ENCODE measurements at places on chromosomes 2 and 18.

- DNase-seq, result no peak
Observed at GRCh38 chr18:42183746-42184145, 228.7 kb downstream of the PIK3C3 start.

- DNase-seq, result no peak
Observed at GRCh38 chr2:60867848-60868247, 13.5 kb upstream of the REL start.

DNA sequence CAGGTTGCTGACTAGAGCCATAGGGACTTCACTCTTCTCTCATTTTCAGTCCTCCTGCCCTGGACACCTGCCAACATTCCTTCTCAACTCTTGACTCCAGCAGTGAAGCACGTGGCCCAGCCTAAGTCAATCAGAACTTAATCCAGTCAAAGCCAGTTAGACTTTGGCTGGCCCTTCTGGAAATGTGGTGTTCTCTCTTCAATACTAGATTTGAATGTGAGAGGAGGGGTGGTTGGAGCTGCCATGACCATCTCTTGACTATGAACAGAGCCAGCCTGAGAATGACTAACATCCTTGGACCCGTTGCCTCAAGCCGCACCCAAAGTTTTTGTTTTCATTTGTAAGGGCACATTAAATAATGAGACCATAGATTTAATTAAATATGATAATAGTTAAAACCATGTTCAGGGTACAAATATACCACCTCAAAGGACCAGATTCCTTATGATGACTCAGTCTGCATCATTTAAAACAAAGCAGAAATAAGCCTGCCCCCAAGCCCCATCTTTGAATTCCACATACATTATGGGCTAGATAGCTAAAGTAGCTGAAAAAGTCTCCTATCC, 49.7 kb upstream of the RASGRP3 start:
- no peak for DNase-seq

DNA sequence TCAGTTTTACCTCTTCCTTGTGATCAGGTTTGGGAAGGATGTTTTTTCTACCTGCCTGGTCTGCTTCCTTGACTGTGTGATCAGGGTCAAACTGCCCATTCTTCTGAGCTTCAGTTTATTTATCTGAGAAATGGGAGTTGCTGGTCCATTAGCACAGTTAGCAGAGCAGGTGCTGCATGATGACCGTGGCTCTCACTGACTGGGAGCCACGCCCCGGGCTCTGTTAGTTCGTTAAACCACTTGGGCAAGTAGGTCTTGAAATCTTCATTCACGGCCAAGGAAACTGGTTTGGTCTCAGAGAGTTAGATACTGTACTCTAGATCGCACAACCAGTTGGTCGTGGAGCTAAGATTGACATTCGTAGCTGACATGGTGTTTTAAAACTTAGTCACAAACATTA, 41.7 kb downstream of the INPP5D start:
- no peak for DNase-seq

DNA sequence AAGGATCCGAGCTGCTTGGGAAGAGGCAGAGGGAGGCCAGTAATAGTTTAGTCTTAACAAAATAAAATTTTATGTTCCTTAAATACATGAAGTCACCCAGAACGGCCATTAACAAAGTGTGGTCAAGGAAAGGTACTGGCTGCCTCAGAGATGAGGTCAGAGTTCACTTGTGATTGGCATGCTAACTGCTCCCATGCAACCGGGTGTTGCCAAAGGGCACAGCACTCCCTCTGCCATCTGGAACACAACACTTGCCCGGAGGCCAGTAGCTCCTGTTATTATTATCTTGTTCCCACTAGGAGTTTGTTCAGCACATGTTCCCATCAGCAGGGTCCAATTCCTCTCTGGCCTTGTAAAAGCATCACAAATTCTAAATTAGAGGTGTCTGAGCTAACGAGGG, 207.0 kb downstream of the CYP26B1 start:
- no peak for DNase-seq

DNA sequence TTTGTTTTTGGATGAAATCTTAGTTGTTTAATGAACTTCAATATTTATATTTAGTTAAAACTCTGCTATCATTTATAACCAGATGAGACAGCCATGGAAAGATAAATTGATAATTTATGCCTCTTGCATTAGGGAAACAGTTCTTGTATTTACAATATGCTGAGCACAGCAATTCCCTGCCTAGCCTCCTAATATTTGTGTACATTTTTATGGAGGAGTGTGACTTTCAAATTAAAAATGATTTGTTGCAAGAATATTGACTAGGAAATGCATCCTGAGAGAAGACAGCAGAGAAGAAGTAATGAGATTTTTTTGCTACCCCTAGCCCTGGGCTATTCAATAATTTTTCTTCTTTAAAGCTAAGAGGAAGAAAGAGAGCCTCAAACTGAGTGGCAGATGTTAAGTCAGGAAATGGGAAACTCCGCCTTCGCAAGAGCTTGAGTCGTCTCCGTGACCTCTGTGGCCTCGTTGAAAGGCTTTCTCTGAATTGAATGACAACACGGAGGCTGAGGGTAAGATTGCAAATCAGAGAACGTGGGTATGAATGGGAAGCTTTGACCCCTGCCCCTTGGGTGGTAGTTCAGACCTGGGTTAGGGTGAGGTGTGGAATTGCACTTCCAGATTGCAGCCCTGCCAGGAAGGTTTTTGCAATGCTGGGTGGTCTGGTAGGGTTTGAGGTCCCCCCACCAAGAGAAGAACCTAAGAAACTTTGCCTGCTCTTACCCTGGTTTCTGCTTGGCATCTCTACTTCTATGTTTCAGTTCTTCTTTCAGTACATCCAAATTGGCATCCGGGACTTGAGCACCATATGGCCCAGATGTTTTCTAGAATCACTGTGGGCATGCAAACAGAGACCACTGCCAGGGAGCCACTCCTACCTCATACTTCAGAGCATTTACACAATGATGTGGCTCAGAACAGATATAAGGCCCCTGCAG, 210.3 kb upstream of the RBMS1 start:
- no peak for DNase-seq

DNA sequence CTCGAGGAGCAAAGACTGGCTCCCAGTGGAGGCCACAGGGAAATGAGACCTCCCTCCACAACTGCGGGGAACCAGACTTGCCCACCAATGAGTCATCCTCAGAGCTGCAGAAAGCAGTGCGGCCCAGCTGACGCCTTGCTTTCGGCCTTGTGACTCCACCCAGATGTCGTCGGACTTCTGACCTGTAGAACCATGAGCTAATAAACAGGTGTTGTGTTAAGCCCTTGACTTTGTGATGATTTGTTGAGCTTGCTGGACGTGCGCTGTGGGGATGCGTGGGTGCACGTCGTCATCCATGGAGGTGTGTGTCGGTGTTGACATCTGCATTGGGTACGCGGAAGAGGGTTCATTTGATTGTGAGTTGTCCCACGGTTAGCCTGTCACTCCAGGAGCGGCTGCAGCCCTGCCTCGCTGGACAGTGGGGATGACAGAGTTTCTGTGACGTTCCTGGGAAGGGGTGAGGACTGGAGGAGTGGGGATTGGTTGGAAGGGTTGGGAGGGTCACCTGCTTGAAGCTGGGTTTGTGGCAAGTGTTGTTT, 154.1 kb downstream of the SH3BP4 start:
- DNase-seq, result no peak

GRCh38 chr2:42895134-42895790, 102.9 kb upstream of the HAAO start:
- no peak for DNase-seq

GRCh38 chr2:166891727-166892126, 3.4 kb downstream of the XIRP2 start:
- no peak for DNase-seq

- no peak for DNase-seq
Observed at GRCh38 chr2:1969701-1970015, 225.3 kb upstream of the PXDN start.

GRCh38 chr2:1609040-1609439, 135.3 kb downstream of the PXDN start:
- no peak for DNase-seq

GRCh38 chr2:24313744-24314632, 46.3 kb downstream of the ITSN2 start:
- DNase-seq, result no peak

- no peak for DNase-seq
Observed at GRCh38 chr18:9535430-9535991, 60.2 kb downstream of the RALBP1 start.

DNA sequence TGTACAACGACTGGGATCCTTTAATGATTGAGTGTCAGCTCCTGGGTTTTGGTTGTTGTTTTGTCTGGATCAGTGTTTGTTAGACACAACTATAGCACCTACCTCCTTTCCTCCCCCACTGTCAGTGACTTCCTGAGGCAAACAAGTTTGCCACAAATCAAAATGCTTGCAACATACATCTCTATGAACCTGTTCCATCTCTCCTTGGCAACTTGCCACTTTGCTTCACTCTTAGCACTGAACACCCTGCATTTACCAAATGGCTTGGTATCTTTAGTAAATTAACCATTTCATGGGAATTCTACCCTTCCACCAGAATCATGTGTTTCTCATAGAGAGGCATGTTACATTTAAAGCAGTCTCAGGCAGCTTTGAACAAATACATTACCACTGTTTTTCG, 301.1 kb upstream of the TANK start:
- DNase-seq, result no peak

DNA sequence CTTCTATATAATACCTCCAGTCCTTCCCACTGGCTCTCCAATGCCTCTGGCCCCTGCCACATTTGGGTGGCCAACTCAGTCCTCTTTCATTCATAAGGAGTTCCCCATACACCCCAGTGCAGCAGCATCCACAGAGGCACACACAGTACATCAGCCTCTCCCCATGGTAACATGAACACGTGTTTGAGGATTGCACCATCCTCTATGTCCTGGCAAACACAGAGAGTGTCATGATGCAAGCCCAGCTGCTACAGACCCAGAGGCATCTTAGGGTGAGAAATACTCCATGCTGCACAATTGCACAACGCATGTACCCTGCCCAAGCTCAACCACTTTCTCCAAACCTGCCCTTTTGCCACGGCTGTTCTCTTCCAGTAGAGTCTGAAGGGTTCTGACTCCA, 11.5 kb downstream of the IGFBP5 start:
- DNase-seq, result no peak

GRCh38 chr2:237128026-237128703, 42.5 kb downstream of the COPS8 start:
- DNase-seq, result peak; percentile 6

GRCh38 chr18:33821503-33821902, 243.5 kb downstream of the ASXL3 start:
- DNase-seq, result no peak

GRCh38 chr2:180907731-180908130, 72.7 kb upstream of the UBE2E3 start:
- no peak for DNase-seq

- DNase-seq, result no peak
Observed at GRCh38 chr2:114118088-114118487, 228.2 kb downstream of the ACTR3 start.

DNA sequence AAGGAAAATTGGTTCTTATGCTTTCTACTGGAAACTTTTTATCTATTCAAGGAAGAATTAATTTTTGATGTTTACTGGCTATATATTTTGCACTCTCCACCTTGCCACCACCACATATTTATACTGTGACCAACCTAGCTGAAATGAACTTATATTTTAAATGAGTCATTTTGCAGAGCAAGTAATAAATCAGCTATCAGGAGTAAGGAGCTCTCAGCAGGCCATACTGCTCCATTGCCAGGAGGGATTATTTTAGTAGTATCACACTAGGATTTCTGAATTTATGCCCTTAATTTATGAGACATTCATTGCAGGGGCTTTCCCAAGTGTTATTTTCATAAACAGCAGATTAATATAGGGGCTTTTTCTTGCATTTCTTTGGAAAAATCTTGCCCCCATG, 125.8 kb upstream of the CYP1B1 start:
- no peak for DNase-seq

DNA sequence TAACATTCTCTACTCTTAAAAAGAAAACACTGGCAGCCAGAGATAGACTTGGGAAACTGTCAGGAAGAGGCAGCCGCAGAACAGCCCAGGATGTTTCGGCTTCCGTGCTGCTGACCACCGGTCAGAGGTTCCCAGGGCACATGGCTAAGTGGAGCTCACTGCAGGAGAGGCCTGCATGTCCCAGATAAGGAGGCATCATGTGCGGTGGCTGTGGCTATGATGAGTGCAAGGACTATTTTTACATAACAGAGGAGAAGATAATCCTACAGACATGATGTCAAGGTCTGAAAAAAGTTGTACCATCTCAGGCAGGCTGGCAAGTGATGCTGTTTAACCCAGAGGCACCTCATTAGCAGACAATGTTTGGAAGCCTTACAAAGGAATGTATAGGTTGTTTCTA, 252.3 kb downstream of the CYRIA start:
- no peak for DNase-seq

DNA sequence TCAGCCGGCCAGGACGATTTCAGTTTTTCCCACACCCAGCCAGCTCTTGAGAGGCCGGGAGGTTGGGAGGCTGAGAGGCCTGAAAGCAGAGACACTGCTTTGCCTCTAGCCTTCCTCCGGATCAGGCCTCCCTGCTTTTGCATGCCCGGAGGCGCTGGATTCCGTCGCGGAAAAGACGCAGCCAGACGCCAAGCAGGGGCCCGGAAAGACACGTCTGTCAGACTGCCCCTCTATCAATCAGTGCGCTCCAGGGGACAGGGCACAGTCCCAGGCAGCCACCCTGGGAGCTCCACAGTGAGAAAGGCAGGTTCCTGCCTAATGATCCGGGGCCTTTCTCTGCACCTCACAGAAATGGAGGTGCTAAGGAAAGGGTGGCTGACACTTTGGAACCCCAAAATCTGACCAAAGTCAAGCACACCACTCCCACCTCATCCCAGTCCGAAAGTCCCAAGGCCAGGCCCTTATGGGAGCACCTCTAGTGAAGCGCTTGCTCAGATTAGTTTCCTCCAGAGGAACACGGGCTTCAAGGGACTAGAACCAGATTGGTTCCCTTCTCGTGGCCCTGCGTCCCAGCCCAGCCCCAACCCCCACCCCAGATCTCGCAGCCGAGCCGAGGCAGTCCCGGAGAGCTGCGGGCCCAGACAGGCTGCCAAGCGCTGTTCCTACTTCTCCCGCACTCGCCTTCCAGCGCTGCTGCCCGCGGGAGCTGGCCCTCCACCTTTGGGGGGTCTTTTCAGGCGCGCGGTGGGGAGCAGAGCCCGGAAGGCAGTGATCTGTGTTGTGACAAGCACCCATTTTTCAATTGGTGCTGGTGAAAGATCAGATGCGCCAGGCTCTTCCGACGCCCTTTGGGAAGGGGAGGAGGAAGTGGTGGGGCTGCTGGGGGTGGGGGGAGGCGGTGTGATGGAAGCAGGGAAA, 5.0 kb downstream of the DLX1 start:
- DNase-seq, result no peak

DNA sequence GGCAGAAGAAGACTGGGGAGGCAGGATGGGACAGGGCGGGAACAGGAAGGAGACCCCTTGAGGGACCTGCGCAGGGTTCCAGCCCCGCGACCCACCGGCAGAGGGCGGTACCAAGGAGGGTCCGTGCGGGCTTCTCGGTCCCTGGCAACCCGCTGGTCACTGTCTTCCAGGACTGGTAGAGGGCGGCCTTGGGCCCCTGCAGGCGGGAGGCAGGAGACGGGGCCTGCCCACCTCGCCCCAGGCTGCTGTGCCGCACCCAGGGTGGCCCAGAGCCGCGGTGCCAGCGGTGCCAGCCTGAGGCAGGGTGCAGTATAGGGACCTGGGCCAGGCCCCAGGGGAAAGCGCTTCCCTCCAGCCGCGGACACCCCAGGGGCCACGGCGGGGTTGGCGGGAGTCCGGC, 34.5 kb downstream of the NEURL3 start:
- peak; percentile 22 for DNase-seq

GRCh38 chr2:241289053-241289452, 26.4 kb downstream of the HDLBP start:
- no peak for DNase-seq

- no peak for DNase-seq
Observed at GRCh38 chr18:37420315-37420880, 145.2 kb downstream of the CELF4 start.

All from stimulated activated CD8-positive, alpha-beta memory T cell treated with anti-CD3 and anti-CD28 coated beads, Interleukin-12 subunit alpha, Interleukin-12 subunit beta, amount 100 ng/mL, for 4 hours (primary cell).